ENCODE measurements at places on chromosomes 4 and X.

DNA sequence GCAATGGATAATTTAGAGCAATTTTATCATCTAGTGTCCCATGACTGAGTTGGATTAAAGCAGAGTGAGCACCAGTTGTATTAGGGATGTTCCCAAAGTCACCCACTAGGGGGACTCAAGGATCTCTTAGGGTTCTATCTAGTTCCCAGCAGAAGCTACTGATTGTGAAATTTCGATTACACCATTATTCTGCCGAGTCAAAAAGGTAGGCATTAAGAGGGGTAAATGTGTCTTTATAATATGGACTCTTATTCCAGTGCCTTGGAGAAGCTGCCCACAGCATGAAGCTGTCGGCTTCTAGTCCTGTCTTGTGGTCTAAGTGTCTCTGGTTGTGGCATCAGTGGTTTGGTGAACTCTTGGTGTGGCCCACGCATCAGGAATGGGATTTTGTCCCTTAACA, 53.3 kb downstream of the RGS12 start:
- no peak for DNase-seq

- DNase-seq: no peak
Measured at GRCh38 chr4:8665406-8666360, 73.1 kb downstream of the CPZ start.

DNA sequence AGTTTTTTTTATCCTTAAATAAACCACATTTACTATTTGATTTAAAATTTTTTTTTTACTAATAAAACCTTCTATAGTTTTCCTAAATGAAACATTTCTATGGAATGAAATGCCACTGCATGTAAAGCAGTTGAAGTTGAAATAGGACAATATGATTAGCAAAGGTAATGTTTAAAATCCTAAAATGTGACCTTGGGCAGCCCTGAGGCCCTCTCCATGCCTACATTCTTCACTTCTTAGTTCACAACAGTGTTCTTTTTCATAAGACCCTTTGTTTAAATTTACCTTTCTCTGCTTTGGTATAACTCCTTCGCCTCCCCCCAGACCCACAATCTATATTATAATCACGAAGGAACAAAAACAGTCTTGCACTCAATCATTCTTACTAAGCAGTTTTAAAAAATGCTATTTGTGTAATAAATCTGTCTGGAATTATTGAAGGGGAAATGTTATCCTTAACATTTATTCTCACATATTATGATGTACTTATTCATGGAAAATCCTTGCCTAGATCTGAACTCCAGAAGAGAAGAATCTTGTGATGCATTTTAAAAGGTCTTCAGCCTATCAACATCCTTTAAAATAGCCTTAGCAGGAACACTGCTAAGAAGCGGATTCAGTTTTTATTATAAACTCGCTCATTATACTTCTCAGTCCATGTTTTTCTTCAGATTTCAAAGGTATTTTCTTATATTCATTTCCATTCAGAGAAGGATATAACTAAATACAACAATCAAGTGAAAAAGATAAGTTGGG, 124.6 kb upstream of the NAP1L5 start:
- DNase-seq: no peak

- DNase-seq: no peak
Measured at GRCh38 chrX:114717921-114718320, 134.0 kb downstream of the HTR2C start.

DNA sequence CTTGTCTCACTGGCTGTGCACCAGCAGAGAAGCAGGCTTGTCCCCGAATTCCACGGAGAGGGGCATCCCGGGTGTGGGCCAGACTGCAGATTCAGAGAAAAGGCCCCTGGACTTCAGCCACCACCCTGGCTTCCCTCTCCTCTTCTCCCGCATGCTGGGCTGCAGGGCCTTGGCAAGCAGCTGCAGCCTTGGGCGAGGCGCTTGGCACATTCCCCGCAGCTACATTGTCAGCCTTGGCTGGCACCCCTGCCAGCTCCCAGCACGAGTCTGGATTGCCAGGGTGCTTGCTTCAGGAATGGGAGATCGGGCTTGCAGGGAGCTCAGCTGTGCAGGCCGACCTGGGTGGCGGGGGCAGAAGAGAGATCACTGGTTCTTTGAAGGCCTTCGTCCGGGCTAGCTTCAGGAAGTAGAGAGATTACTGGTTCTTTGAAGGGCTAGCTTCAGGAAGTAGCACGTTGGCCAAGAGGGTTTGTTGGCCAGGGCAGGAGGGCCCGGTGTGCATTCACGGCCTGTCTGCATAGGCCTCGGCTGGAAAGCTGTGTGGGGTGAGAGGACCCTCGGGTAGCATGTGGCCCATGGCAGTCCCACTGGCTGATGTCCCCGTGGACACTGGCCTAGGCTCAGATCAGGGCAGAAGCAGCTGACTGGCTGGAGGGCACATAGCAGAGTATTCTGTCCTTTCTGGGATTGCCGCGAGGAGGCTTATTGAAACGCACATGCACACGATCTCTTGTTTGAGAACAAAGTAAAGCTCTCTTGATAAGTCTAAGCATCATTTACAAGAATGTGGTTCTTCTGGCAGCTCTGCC, 2.7 kb downstream of the ABCD1 start:
- DNase-seq: no peak

- DNase-seq: no peak
Measured at GRCh38 chrX:96183843-96184242, 500.8 kb upstream of the DIAPH2 start.

- DNase-seq: no peak
Measured at GRCh38 chr4:81454499-81454898, 17.2 kb downstream of the RASGEF1B start.

DNA sequence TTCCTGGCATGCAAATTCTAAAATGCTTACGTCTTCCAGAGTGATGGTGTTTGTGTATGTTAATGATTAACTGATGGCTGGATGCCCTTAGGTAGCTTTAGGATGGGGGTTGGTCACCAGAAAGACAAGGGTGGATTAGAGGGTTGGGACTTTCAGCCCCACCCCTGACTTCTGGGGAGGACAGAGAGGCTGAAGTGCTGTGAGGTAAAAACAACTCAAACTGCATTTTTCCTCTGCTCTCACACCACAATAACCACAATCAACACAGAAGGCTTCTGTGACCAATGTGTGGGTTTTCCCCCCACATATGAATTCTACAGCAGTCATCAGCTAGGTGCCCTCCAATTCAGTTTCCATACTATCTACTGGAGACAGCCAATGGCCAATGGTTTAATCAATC, 18.7 kb upstream of the DDIT4L start:
- DNase-seq: no peak

GRCh38 chr4:1019320-1019719, 7.9 kb downstream of the FGFRL1 start:
- DNase-seq: no peak

Data from cerebellar nuclear complex (tissue), 1 donor.